Stimulated activated CD4-positive, alpha-beta T cell treated with anti-CD3 and anti-CD28 coated beads, Interleukin-12 subunit alpha, Interleukin-12 subunit beta, amount 100 ng/mL, for 4 hours (primary cell): ENCODE measurements at places on chromosomes 12 and 14.
A peak's percentile ranks its signal among the peaks of the same experiment; 100 is the strongest.

DNA sequence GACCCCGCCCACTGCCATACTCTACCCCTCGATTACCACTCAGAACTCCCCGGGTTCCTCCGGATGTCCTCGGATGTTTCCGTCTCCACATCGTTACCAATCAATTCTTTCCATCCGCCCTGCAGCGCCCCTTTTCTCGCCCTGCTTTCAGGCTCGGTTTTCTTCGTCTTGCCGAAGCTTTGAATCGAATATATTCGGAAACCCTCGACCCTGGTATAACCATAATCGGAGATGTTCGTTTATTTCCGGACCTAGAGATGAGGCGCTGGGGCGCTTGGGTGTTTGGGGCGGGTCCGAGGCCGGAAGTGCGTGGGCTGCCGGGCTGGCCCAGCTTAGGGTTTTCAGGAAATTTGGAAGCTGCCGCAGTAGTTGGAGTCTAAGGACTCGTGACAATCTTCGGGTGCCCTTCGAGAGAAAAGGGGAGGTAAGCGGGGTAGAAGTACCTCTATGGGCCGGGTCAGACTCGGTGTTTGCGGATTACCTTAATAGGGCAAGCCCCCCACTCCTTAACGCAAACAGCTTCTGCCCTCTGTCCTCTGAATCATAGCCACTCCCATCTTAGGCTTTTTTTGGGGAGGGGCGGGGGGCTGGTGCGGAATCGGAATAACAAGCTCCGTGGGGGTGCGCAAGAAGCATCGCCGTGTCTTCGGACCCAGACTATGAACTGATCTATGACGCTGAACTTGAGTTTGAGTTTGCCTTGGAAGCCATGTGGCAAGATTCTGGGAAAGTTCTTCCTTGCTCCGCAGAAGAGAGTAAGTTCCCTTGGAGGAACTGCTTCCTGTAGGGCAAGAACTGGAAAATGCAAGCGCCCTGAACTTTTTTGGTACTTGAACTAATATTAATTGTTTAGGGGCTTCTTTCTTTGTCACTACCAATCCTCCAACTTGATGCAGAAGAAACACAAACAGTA lies at the start of gene C14orf119:
Gene C14orf119 (plus strand): TSS at position 310 of the 913 bp plus-strand sequence. CDS start 2,154 bp downstream, outside the sequence.
- DNase-seq = no peak

DNA sequence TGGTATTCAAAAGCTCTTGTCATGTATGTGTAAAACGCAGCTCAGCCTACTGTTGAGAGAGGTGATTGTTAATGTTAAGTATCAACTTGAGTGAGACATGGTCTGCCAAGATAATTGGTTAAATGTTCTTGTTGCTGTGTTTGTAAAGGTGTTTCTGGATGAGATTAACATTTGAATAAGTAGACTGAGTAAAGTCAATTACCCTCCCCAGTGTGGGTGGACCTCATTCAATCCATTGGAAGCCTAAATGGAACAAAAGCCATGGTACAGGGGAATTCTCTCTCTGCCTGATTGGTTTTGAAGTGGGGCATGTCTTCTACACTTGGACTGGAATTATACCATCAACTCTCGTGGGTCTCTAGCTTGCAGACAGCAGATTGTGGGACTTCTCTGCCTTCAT lies 63.8 kb upstream of the RERGL start:
- DNase-seq = no peak

GRCh38 chr12:89162589-89163261 lies 189.6 kb downstream of the DUSP6 start:
- peak; percentile 48 for DNase-seq

DNA sequence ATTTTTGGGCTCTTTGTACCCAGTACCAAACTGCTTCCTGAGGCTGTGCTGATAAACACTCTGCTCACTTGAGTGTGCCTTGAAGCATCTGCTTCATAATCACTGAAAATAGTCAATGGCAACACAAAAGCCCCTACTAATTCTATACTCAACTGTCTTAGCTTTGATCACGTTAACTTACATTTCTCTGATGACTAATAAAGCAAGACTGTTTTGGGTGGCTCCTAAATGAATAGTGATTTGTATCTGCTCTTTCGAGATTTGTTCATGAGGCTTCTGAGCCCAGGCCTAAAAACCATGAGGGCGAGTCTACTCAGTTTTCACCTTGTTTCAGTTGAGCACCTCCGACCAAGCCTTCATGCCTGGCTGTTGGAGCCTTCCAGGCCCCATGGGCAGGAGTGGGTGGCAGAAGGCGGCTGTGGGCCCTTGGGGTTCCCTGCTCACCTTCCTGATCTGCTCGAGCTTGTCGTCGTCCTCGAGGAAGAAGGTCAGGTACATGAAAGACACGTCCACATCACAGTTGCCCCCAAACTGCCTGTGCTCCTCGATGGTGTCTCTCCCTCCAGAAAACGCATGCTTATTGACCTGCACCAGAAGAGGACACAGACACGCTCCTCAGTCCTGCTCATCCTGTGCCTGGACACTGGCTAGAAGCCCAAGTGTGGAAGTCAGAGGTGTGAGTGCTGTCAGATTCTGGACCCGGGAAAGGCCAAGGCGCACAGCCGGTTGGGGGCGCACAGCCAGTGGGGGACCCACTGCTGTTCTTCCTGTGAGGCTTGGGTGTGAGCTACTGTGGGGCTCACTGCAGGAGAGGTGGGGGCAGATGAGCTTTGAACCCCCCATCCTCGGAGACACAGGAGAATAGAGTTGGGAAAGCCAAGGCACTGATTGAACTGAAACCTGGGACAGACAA lies 13.7 kb downstream of the SLC25A47 start:
- DNase-seq = no peak

DNA sequence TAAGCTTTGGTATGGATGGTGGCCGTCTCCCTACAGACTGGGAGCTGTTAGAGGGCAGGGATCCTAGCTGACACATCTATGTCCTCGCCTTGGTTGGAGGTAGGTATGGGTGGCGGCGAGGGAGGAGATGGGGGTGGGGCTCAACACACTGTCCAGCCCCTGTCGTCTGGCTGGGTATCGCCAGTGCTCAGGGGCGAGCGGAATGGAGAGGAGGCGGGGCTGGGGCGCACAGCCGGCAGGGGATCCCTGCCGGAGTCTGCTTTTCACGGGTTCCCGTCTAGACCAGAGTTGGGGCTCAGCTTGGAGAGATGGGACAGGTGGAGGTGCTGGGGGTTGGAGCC lies 16.1 kb downstream of the TAMALIN start:
- DNase-seq = no peak

GRCh38 chr12:7137908-7138307 lies 7.7 kb downstream of the CLSTN3 start:
- DNase-seq = no peak

- no peak for DNase-seq
These were observed 39.6 kb downstream of the SLC15A4 start for GRCh38 chr12:128784030-128784760.

GRCh38 chr12:66050610-66051009 lies 79.9 kb downstream of the LLPH start:
- DNase-seq = no peak

DNA sequence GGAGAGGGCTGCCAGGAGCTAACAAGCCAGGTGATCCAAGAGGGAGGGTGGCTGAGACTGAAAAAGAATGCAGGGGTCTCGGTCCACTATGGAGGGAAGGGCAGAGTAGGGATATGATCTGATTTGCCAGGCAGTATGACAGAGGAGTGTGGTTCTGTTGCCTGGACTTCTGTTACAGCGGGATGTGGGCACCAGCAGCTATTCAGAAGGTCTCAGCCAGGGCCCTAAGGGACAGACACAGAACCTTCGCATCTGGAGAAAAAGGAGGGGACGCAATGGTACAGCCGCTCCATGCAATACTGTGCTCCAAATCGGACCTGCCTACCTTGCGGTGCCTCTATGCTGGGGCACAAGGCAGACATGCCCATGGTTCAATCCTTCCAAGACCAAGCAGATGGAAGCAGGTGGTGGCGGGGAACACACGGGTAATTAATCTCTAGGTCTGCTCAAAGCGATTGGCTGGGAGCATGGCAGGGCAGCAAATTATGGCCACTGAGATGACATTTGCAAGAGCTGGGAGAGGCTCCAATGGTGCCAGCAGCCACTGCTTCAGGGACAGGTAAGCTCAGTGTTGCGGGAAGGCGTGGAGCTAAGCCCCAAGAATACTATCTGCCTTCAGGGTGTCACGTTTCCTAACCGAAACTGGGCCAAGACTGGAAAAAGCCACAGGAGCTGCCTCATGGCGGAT lies 185.5 kb downstream of the FOXN3 start:
- no peak for DNase-seq

DNA sequence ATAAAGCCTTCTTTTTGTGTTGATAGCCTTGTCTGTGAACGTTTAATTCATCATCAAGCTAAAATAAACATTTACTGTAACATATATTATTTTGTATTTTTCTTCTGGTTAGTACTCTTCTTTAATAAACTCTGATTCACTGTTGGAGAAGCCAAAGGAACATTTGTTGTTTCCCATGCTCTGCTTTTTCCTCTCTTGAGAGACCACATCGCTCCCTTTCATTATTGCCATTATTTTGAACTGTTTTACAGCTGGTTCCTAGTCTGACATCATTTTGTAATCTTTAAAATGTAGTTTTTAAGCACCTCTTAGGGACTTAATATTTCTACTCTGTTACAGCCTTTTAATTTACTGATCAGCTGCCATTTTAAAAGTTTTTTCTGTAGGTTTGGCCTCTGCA lies 301.8 kb downstream of the NPAS3 start:
- no peak for DNase-seq

DNA sequence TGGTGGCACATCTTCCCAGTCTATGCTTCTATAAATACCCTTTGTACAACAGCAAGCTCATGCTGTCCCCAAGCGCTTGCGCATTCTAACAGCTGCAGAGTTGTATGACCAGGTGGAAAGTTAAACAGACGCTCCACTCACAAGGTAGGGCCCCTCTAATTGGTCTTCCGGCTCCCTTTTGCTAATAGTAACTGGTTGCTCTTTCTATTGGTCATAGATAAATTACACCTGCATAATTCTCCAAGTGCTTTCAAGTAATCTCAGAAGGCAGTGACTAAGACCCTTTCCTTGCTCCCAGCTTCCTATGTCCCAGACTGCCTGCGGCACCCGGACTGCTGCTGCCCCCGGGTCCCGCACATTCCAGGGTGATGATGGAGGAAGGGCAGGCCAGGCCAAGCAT lies 6.1 kb upstream of the TSPAN9 start:
- no peak for DNase-seq

- DNase-seq = no peak
These were observed 111.2 kb downstream of the KICS2 start for GRCh38 chr12:64110864-64111263.

DNA sequence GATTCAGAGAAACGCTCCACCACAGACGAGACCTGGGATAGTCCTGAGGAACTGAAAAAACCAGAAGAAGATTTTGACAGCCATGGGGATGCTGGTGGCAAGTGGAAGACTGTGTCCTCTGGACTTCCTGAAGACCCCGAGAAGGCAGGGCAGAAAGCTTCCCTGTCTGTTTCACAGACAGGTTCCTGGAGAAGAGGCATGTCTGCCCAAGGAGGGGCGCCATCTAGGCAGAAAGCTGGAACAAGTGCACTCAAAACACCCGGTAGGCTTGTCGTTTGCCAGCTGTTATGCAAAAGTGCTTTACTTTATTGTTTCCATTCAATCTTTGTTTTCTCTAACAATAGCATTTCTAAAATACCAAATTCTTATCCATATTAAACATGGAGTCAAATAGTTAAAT lies 287.3 kb downstream of the NAV3 start:
- no peak for DNase-seq

GRCh38 chr12:69534389-69534822 lies 50.9 kb upstream of the CCT2 start:
- no peak for DNase-seq

DNA sequence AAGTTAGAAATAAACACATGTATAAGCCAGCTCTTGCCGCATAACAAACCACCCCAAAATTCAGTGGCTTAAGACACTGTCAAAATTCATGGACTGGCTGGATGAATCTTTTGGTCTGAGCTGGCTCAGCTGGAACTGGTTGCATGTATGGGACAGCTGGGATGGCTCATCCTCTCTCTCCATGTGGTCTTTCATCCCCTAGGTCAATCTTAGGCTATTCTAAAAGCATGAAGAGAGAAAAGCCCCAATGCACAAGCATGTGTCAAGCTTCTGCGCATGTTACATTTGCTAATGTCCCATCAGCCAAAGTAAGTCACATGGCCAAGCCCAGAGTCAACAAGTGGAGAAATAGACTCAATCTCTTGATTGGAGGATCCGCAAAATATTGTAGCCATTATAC lies 71.0 kb downstream of the DRAM1 start:
- DNase-seq = no peak

DNA sequence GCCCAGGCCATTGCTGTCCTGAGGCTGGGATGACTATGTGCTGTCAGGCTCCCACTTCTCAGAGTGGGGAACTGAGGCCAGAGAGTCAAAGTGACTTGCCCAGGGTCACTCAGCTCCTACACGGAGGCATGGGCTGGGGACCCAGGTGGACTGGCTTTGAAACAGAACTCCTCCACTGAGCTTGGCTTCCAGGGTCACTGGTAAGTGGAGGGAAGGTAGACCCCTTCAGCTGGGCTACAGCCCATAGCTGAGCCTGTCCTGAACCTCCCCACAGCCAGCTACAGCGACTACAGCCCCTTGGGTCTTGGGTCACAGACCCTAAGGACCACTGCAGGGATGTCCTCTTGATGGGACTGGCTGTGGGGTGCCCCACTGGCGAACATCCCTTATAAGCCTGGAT lies 40.3 kb upstream of the TRAF3 start:
- DNase-seq = no peak

DNA sequence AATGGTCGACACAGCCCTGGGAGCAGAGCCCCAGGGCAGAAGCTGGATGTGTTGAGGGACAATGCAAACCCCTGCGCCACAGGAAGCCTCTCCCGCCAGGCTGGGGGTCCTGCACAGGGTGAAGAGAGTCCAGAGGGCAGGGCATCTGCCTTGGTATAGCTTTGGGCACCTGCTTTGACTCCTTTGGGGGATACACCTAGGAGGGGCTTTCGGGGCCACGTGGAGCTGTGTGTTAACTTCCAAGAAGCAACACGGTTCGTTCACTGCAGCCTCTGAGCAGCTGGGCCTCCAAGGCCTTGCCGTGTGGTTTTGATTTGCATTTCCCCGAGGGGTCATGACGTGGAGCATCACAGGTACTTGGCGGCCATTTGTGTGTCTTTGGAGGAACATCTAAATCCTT lies 5.8 kb upstream of the PUS1 start:
- no peak for DNase-seq

- DNase-seq = no peak
These were observed 49.0 kb downstream of the TMEM117 start for GRCh38 chr12:43884683-43885410.

- no peak for DNase-seq
These were observed 39.5 kb downstream of the PROX2 start for GRCh38 chr14:74836251-74836960.
